Uterus (tissue), 4 donors: ENCODE measurements at places on chromosomes 16 and 17. TPM values are rescaled to one million over a fixed set of nuclear protein-coding genes. Genes with fewer than 3 reads are reported as not detected.

Gene PRSS36
- 0.48 TPM for total RNA-seq

Gene SRL
- 7.7 TPM for total RNA-seq

Gene C16orf95
- not detected for total RNA-seq

Gene HBZ
- total RNA-seq, result not detected

Gene CX3CL1
- 3.5 TPM for total RNA-seq

- no peaks in the 10 kb centered on the region for H3K4me1 ChIP-seq
- H3K4me3 ChIP-seq, result no peak overlapping the region
- H3K27me3 ChIP-seq, result no peaks in the 10 kb centered on the region
- no peaks in the 10 kb centered on the region for H3K36me3 ChIP-seq
- DNase-seq, result no peak
- no peak overlapping the region for H3K27ac ChIP-seq
Measured at GRCh38 chr17:66347661-66348514, 45.5 kb downstream of the PRKCA start.

- no peak overlapping the region for H3K27ac ChIP-seq
- DNase-seq, result no peak
- H3K4me1 ChIP-seq, result no peaks in the 10 kb centered on the region
Measured at GRCh38 chr16:7227229-7227721, 105.4 kb upstream of the RBFOX1 start.

GRCh38 chr17:76121932-76122430, 18.4 kb upstream of the EXOC7 start:
- no peak overlapping the region for H3K27ac ChIP-seq
- no peaks in the 10 kb centered on the region for H3K36me3 ChIP-seq
- peak overlapping the region; percentile 24 for H3K4me3 ChIP-seq
- H3K27me3 ChIP-seq, result no peaks in the 10 kb centered on the region
- no peaks in the 10 kb centered on the region for H3K4me1 ChIP-seq

DNA sequence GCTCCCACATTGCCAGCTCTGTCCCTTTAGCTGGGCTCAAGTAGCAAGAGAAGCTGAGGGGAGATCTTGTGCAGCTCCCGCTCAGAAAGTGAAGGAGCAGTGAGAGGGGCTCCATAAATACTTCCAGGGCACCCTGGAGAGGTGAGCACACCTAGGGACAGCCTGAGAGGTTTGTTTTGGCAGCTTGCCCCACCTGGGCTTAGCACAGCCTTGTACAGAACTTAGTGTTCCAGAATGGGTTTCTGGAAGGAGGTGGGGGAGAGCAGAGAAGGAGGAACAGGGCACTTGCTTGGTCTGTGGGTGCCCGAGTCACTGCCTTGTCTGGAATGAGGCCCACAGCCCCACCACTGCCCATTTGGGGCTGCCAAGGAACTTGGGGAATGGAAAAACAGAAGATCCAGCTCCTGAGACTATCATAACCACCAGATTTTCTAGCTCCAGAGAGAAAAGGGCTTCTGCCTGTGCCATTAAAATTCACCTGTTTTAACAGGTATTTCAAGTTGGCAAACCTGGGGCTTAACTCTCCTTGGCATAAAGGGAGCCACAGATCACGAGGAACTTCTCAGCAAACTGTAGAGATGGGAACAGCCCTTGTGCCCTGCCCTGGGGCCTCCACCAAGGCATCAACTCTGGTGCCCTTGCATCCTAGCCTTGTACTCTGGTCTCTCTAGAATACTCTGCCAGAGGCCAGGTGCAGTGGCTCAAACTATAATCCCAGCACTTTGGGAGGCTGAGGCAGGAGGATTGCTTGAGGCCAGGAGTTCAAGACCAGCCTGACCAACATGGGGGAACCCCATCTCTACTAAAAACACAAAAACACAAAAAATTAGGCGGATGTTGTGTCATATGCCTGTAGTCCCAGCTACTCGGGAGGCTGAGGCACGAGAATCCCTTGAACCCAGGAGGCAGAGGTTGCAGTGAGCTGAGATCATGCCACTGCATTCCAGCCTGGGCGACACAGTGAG, 1.9 kb downstream of the PRR15L start:
- H3K27ac ChIP-seq, result no peak overlapping the region
- H3K27me3 ChIP-seq, result no peaks in the 10 kb centered on the region
- no peaks in the 10 kb centered on the region for H3K4me1 ChIP-seq
- H3K4me3 ChIP-seq, result no peak overlapping the region
- no peak for DNase-seq

DNA sequence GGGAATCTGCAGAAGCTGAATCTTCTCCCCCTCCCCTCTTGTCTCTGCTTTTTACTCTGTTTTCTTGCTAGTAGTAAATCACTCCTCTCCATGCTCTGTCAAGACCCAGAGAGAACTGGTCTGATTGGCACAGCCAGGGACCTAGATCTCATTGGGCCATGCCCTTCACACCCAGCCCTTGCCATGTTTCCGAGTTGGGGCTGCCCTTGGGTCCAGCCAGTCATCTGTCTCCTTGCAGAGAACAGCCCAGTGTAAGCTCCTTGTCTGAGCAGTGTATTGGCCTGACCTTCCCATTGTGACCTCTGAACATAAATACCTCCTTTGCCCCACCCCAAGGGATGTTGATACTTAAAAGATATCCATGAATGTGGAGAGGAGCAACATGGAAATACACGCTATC, 3.9 kb downstream of the MMP15 start:
- no peak overlapping the region for H3K27ac ChIP-seq
- no peak for DNase-seq
- no peak overlapping the region for H3K4me3 ChIP-seq
- no peaks in the 10 kb centered on the region for H3K36me3 ChIP-seq
- H3K27me3 ChIP-seq, result no peaks in the 10 kb centered on the region

- H3K4me3 ChIP-seq, result peak overlapping the region; percentile 96
- no peaks in the 10 kb centered on the region for H3K27me3 ChIP-seq
- peak overlapping the region; percentile 91 for H3K27ac ChIP-seq
- H3K36me3 ChIP-seq, result no peaks in the 10 kb centered on the region
- peaks cover 15% of the 10 kb centered on the region for H3K4me1 ChIP-seq
Measured at GRCh38 chr16:29862383-29862883, 593 bp downstream of the CDIPT start.

DNA sequence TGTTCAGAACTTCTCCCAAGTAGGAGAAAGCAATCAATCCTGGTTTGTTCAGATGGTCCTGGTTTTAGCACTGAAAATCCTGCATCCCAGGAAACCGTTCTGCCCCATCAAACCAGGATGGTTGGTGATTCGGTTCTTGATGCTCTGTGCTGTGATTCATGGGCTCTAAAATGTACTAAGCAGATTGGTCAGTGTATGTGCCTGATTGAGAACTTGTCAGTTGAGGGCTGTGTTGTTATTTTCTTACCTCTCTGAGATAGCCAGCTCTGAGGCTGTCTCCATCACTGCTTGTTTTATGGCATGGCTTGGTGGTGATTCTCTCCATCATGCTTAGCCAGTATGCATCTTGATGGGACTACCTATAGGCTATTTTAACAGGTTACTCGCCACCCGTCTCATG, 246.9 kb upstream of the RBFOX1 start:
- no peak overlapping the region for H3K27ac ChIP-seq
- no peak for DNase-seq
- H3K27me3 ChIP-seq, result no peaks in the 10 kb centered on the region
- H3K4me3 ChIP-seq, result no peak overlapping the region

GRCh38 chr16:35365675-35366074, 1906.3 kb downstream of the TP53TG3F start:
- H3K27ac ChIP-seq, result no peak overlapping the region
- no peak overlapping the region for H3K4me3 ChIP-seq
- no peaks in the 10 kb centered on the region for H3K4me1 ChIP-seq
- DNase-seq, result no peak
- H3K27me3 ChIP-seq, result no peaks in the 10 kb centered on the region

DNA sequence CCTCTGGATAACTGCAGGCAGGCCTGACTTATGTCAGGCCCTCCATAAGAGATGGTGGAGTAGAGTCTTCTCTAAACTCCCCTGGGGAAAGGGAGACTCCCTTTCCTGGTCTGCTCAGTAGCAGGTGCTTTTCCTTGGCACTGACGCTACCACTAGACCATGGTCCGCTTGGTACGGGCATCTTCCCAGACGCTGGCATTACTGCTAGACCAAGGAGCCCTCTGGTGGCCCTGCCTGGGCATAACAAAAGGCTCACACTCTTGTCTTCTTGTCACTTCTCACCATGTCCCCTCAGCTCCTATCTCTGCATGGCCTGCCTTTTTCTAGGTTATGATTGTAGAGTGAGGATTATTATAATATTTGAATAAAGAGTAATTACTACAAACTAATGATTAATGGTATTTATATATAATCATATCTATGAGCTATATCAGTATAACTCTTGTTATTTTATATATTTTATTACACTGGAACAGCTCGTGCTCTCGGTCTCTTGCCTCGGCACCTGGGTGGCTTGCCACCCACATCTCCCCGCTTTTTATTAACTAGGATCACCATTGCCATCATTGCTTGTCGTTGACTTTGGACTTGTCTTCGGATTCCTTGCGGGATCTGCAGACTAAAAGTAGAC, 59.8 kb upstream of the ARL4D start:
- DNase-seq, result peak; percentile 71
- no peak overlapping the region for H3K27ac ChIP-seq
- H3K27me3 ChIP-seq, result no peaks in the 10 kb centered on the region
- H3K4me1 ChIP-seq, result no peaks in the 10 kb centered on the region

DNA sequence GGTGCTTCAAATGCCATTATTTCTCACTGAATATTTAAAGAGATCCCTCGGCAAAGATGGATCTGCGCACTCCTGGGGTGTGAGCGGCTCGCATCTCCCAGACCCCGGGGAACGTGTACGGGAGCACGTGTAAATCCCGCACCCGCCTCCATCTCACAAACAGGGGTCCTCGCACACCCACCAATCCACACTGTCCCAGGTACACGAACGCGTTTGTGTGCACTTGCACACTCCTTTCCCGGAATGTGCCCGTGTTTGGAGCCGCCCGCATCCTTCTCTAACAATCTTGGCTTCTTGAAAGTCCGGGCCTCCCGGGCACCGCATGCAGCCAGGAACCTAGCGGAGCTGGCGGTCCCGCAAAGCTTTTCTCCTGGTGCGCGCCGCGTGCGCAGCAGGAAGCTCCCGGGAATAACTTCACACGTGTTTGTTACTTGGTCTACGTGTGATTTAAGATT, 2.5 kb upstream of the SALL1 start:
- peak overlapping the region; percentile 97 for H3K27ac ChIP-seq
- peak overlapping the region; percentile 69 for H3K4me3 ChIP-seq
- no peaks in the 10 kb centered on the region for H3K36me3 ChIP-seq
- no peaks in the 10 kb centered on the region for H3K4me1 ChIP-seq

DNA sequence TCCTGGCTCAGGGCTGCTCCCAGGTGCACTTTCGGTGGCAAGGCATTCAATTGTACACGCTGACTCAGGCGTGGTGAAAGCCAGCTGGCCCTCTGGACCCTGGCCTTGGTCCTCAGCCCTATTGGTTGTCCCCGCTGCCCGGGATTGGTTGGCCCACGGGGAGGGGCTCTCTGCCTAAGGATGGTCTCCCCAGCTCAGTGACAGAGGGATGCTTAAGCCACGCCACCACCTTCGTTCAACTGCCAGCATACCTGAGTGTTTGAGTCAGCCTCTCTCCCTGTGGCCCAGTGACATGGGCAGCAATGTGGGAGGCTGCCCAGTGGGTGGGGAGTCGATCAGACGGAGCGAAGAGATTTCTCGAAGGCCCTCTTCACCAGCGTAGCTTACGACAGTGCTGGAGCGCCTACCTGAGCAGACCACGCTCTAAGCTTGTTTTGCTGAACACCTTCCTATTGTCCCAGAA, 30.3 kb downstream of the IRF8 start:
- no peaks in the 10 kb centered on the region for H3K36me3 ChIP-seq
- DNase-seq, result no peak
- no peak overlapping the region for H3K4me3 ChIP-seq
- no peak overlapping the region for H3K27ac ChIP-seq
- H3K4me1 ChIP-seq, result no peaks in the 10 kb centered on the region

DNA sequence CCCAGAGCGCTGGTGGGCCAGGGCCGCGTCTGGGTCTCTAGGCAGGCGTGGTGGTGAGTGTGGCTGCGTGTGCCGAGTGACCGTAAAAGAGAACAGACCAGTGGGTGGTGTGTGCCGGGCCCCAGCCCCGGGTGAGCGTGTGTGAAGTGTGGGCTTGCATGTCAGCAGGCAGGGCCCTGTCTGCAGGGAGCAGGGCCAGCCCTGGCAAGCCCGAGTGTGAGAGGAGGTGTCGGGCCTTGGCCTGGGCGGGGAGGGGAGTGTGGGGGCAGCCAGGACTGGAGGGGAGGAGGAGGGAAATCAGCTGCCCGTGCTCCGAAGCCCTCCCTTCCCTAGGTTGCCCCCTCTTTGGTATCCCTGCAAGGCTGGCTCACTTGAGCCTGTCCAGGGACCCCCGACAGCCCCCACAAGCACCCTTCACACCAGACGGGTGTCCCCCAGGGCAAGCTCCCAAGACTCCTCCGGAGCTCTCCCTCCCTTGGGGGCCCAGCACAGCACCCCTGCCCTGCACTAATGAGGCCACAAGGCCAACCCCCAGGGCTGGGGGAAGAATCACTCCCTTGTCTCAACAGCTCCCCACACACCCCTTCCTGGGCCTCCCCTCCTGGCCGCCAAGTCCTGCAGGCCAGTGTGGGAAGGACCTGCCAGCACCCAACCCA, 1.9 kb downstream of the USH1G start:
- H3K27ac ChIP-seq, result no peak overlapping the region
- no peaks in the 10 kb centered on the region for H3K27me3 ChIP-seq
- peak; percentile 36 for DNase-seq
- H3K4me1 ChIP-seq, result no peaks in the 10 kb centered on the region
- no peak overlapping the region for H3K4me3 ChIP-seq
- no peaks in the 10 kb centered on the region for H3K36me3 ChIP-seq

GRCh38 chr16:57036945-57037344, 47.6 kb downstream of the NLRC5 start:
- DNase-seq, result no peak
- no peaks in the 10 kb centered on the region for H3K27me3 ChIP-seq
- H3K4me3 ChIP-seq, result no peak overlapping the region
- H3K4me1 ChIP-seq, result no peaks in the 10 kb centered on the region
- H3K36me3 ChIP-seq, result no peaks in the 10 kb centered on the region
- no peak overlapping the region for H3K27ac ChIP-seq

- no peak overlapping the region for H3K27ac ChIP-seq
- no peaks in the 10 kb centered on the region for H3K36me3 ChIP-seq
- no peak for DNase-seq
- no peak overlapping the region for H3K4me3 ChIP-seq
- H3K27me3 ChIP-seq, result no peaks in the 10 kb centered on the region
Measured at GRCh38 chr17:79288950-79289349, 214.3 kb downstream of the ENGASE start.

DNA sequence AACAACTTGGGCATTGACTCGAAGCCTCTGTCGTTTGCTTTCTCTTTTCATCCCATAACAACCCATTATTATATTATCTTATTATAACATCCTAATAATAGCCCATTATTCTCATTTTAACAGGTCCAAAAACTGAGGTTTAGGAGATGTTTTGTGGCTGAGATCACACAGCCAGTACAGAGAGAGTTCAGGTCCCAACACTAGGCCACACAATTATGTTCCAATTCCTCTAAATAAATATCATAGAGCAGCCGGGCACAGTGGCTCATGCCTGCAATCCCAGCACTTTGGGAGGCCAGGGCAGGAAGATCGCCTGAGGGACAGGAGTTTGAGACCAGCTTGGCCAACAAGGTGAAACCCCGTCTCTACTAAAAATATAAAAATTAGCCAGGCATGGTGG, 40.3 kb upstream of the KIFC3 start:
- no peaks in the 10 kb centered on the region for H3K27me3 ChIP-seq
- no peaks in the 10 kb centered on the region for H3K4me1 ChIP-seq
- H3K36me3 ChIP-seq, result no peaks in the 10 kb centered on the region
- no peak overlapping the region for H3K27ac ChIP-seq
- no peak for DNase-seq

GRCh38 chr17:50266384-50267073, 7.7 kb upstream of the TMEM92 start:
- no peaks in the 10 kb centered on the region for H3K36me3 ChIP-seq
- no peaks in the 10 kb centered on the region for H3K27me3 ChIP-seq
- H3K27ac ChIP-seq, result peak overlapping the region; percentile 92
- H3K4me1 ChIP-seq, result peaks cover 47% of the 10 kb centered on the region
